ENCODE measurements at places on chromosomes 1 and 21. TPM values are rescaled to one million over a fixed set of nuclear protein-coding genes. Genes with fewer than 3 reads are reported as not detected.

GRCh38 chr1:80882553-80882952 lies 918.2 kb upstream of the ADGRL2 start:
- no peak overlapping the region for H3K27ac ChIP-seq
- no peaks in the 10 kb centered on the region for H3K36me3 ChIP-seq
- DNase-seq: no peak
- H3K4me3 ChIP-seq: no peak overlapping the region

- H3K4me3 ChIP-seq: no peak overlapping the region
- peak overlapping the region; percentile 29 for H3K27ac ChIP-seq
- H3K27me3 ChIP-seq: no peaks in the 10 kb centered on the region
- H3K36me3 ChIP-seq: no peaks in the 10 kb centered on the region
- no peak for DNase-seq
Measured at GRCh38 chr1:119147661-119148090, 7.2 kb upstream of the WARS2 start.

GRCh38 chr1:19477284-19478249 lies 7.8 kb downstream of the CAPZB start:
- no peak for DNase-seq
- no peak overlapping the region for H3K4me3 ChIP-seq
- no peaks in the 10 kb centered on the region for H3K36me3 ChIP-seq
- H3K27me3 ChIP-seq: no peaks in the 10 kb centered on the region

GRCh38 chr1:207032528-207033017 lies at the start of gene C1orf116:
Gene C1orf116, minus strand, starts transcription at chr1:207032756. Its CDS starts 5,158 bp downstream, at chr1:207027598.
- H3K4me3 ChIP-seq: no peak within 1 kb of the TSS
- no peak for DNase-seq
- no peaks in the 10 kb centered on the region for H3K36me3 ChIP-seq
- H3K27me3 ChIP-seq: no peaks in the 10 kb centered on the region
- H3K27ac ChIP-seq: no peak within 1 kb of the TSS

LIN9 gene
- total RNA-seq: 0.59 TPM

CELF3 gene
- not detected for total RNA-seq

Measured in uterus (tissue), 4 donors.